ENCODE measurements at places on chromosomes 4 and X.

DNA sequence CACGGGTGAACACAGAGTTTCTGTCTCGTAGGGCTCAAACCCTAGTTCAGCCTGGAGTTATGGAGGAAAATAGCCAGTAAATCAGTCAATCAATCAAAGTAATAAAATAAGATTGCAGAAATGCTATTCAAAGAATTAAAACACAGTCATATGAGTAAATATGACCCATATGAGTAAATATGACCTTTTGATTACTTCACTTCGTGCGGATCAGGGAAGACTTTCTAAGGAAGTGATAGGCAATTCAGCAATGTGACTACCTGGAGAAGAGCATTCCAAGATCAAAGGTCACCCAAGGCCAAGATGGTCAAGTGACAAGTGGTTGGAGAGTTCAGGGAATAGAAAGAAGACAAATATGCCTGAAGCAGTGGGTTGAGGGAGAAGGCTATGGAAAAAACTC, 722.6 kb downstream of the ADGRL3 start:
- no peak for DNase-seq

GRCh38 chr4:53497487-53498244, 93.6 kb downstream of the LNX1 start:
- DNase-seq, result no peak

- no peak for DNase-seq
These were observed 397.0 kb downstream of the GPAT3 start for GRCh38 chr4:83932750-83933391.

GRCh38 chrX:148885203-148885602, 384.8 kb downstream of the AFF2 start:
- no peak for DNase-seq

- no peak for DNase-seq
These were observed 98.1 kb upstream of the ENPP6 start for GRCh38 chr4:184315675-184316359.

DNA sequence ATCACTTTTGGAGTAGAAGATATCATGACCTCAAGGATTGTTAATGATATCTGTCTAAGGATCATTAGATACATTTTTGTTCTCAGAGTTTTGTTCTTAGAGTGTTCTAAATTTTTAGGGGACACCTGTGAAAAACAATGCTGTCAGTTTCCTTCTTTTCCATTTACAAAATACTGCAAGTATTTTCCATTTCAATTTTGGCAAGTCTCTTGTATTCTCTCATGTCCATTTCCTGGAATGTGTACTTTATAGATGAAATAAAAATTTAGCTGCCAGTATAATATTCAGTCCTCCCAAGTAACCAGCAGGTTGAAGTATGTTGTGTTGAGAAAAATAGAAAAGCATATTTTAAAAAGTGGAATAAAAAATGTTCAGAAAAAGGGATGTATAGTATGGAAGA, 117.9 kb upstream of the HPGD start:
- DNase-seq, result no peak

- no peak for DNase-seq
These were observed 74.2 kb downstream of the SMARCA5 start for GRCh38 chr4:143587703-143588102.

GRCh38 chr4:7434766-7435150, at the start of gene PSAPL1:
TSS of gene PSAPL1 (minus strand) at chr4:7434930. CDS start at chr4:7434879, 51 bp downstream.
- DNase-seq, result no peak

- DNase-seq, result no peak
These were observed 717 bp downstream of the EDA start for GRCh38 chrX:69616457-69617203.

DNA sequence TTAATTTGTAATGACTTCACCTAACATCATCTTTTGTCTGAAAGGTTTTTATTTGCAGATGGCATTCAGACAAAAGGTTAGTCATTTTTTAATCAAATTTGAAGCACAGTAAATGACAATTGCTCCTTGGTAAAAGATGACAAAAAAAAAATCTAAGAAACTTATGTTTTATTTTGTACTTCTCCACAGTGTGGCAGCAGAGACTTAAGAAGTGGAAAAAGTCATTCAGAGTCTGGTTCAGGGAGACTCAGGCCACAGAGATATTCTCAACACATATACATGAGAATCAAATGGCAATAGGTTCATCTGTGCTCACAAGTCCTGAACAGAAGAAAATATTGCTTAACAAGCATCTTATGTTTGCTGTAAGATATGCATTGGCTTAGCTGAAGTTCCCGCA, 436.2 kb downstream of the KCNIP4 start:
- DNase-seq, result no peak

GRCh38 chrX:107880054-107880610, 54.5 kb downstream of the MID2 start:
- DNase-seq, result no peak

DNA sequence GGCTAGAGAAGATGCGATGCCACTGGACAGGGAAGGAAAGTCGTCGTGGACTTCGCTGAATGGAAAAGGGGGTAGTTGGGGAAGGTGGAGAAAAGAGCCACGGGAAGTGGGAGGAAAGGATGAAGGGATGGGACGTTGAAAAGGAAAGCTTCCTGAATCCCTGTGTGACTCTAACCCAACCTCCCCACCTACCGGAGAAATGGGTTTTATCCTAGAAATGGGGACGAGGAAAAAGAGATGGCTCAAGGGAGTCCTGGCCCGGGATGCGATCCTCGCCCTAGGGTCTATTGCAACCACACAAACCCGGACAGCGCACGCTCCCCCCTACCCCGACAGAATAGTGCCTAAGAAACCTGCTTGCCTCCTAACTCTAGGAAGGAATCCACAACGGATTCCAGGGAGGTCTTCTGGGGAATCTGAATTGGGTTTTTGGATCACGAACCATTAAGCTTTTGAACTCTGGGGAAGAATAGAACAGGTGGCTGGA, 738 bp upstream of the TSPAN5 start:
- DNase-seq, result no peak

- DNase-seq, result peak; percentile 46
These were observed 652 bp downstream of the SRPX start for GRCh38 chrX:38220024-38220414.

DNA sequence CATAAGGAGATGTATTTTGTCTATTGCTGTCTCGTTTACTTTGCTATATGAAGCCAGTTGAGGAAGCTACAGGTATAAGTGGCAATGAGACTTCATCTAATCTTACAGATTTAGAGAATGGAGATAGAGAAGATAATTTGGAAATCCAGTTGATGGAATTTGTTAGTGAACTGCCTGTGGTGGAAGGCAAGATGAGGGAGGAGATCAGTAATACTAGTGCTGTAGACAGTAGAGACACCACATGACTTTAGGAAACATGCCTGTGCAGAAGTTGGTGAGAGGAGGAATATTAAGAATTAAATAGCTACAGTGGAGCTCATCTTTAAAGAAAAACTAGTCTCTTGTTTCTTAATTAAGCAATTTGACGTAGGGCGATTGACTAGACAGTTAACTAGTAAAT, 51.3 kb downstream of the RBPJ start:
- DNase-seq, result no peak

DNA sequence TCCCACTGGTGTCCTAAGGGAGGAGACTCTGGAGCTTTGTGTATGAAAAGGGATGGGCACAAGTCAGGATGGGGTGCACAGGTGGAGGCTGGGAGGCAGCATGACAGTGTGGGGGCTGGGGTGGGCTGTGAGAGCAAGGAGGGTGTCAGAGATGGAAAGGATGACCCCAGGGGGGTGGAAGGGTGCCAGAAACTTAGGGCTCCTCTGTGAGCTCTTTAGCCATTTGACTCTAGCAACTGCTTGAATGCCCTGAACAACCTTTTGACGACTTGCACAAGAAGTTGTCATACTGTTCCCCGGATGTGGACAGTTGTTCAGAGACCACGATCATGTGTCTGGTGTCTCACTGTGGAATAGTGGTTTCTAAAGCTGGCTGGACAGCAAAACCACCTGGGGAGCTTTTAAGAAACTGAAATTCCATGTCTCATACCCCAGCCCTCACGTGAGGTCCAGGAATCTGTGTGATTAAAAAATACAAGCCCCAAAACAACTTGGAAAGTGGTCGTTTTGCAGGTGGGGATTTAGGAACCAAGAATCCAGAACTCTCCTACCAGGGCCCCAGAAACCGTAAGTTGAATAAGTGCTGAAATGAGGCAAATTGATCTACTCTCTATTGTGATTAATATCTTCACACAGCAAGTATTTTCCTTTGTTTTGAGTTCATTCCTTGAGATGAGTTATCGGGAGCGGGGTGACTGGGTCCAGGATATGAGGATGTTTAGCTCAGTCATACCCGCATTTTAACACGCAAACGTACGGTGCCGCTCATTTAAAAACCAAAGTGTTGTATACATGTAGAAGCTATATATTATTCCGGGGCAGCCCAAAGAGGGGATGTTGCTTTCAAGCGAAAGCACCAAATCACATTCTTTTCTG, 3.4 kb downstream of the RHOH start:
- no peak for DNase-seq

DNA sequence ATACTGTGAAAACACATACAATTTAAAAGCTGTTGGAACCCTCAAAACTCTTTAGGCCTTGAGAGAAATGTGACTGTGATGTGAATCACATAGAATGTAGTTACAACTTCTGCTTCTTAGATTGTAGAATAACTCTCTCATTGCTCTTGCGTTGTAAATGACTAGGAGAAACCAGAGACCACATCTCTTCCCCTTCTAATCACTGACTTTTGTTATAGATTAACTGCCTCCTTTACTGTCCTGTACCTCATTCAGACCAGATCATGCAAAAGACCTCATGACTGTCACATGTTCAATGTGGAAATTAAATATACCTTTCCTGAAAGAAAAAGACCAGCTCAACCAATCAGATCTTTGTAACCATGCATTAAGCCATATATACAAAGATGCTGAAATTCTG, 43.2 kb upstream of the NEIL3 start:
- DNase-seq, result no peak

DNA sequence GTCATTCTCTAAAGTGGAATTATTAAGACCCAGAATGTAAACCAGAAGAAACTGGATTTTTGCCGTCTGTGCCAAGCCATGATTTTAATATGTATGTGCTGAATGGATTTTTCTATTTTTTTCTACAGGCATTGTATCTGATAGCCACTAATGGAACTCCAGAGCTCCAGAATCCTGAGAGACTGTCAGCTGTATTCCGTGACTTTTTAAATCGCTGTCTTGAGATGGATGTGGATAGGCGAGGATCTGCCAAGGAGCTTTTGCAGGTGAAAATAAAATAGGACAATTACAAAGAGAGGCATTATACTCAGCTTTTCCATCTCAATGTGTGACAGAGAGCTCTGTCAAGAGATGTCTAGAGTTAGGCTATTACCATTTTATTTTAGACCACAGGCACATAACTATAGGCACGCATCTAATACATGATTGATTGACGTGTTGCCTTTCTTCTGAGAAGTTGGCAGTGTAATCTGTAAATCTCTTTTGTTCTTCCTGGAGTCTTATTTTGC, 53.9 kb downstream of the CAPN6 start:
- no peak for DNase-seq

- DNase-seq, result no peak
These were observed 155.3 kb upstream of the TEX13A start for GRCh38 chrX:105375816-105376215.

DNA sequence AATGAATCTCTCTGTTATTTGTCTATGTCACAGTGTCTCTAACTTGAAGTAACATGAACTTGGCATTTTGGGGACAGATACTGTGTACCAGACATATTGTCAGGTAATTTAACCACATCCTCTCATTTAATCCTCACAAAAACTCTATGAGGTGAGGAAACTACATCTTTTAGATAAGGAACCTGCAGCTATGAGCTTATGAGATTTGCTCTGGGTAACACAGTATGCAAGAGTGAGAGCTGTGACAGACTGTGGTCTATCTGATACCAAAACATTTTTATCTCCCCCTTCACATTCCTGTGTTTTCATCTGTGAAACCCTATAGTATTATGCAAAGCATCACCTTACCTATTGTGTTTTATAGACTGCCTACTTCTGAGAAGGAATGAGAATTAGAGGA, 58.4 kb upstream of the HS3ST1 start:
- DNase-seq, result no peak

GRCh38 chr4:182056866-182057265, 186.3 kb upstream of the TENM3 start:
- DNase-seq, result no peak

- no peak for DNase-seq
These were observed 52.9 kb downstream of the METTL14 start for GRCh38 chr4:118738090-118738489.

DNA sequence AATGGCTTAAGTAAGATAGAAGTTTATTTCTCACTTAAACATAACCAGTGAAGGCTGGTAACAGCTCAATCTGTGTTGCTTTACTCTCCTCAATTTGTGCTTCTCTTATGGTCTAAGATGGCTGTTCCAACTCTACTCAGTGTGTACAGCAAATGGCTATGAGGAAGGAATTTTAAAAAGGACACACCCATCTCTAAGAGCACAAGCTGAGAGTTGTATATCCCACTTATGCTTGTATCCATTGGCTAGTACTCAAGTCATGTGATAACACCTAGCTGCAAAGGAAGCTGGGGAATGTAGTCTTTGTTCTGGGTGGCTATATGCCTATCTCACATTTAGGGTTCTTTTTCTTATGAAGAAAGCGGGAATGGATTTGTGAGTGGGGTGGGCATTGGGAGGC, 63.3 kb downstream of the GPAT3 start:
- DNase-seq, result no peak

- no peak for DNase-seq
These were observed 32.9 kb upstream of the CYBB start for GRCh38 chrX:37746951-37747350.

DNA sequence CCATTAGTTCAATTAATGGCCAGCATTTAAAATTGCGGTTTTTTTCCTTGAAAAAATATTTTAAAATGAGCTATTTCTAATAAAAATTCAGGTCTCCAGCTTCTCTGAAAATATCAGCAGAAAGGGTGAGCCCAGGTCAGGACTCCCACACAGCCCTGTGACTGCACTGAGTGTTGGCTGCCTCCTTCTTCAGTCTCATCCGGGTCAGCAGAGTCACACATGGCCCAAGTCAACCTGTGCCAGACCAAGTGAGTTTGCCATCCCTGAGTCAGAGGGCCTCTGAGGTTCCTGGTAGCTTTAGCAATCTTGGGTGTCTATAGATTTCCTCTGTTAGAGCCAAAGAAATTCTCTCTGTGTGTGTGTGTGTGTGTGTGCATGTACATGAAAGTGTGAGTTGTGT, 22.1 kb upstream of the MSX1 start:
- DNase-seq, result no peak

DNA sequence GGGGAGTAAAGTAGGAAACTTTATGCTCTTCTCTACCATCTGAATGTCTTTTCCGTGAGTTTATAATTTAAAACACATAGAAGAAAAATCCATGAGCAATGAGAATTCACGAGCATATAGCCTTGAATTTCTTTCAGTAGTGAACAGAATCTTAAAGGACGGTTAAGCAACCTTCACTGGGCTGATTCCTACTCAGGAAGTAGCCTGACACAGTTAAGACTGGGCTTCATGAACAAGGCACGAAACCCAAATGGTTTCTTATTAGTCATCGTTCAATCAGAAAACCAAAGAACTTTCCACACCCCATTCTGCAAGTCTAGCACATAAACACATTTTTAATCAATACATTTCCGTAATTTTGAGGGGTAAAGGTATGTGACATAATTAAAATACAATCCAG, 95.8 kb downstream of the SH3KBP1 start:
- DNase-seq, result no peak

- DNase-seq, result no peak
These were observed 82.2 kb downstream of the DCLK2 start for GRCh38 chr4:150160473-150160872.

GRCh38 chrX:108557580-108557979, 117.9 kb downstream of the COL4A5 start:
- DNase-seq, result no peak

Measured in NCI-H1930 (cell line).